ENCODE measurements at places on chromosomes 1 and 21.

GRCh38 chr1:40701684-40702083 lies 10.2 kb downstream of the NFYC start:
- DNase-seq = no peak

DNA sequence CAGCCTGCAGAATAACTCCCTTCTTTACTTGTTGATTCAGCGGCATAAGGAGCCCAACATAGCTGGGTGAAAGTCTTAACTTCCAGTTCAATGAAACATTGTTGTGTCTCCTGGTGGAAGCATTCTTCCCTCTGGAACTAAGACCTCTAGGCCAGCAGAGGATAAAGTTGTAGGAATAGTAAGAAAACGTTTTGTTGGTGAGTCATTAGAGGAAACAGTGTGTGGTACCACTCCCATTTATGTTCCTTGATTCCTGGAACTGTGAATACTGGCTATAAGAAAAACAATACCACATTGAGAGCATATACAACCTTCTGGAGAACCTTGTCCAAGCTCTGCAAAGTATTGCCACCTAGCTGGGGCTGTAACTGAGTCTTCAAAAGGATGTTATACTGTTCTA lies 737.4 kb upstream of the ZP4 start:
- DNase-seq = no peak

GRCh38 chr1:70656361-70656760 lies 245.3 kb downstream of the CTH start:
- DNase-seq = no peak

DNA sequence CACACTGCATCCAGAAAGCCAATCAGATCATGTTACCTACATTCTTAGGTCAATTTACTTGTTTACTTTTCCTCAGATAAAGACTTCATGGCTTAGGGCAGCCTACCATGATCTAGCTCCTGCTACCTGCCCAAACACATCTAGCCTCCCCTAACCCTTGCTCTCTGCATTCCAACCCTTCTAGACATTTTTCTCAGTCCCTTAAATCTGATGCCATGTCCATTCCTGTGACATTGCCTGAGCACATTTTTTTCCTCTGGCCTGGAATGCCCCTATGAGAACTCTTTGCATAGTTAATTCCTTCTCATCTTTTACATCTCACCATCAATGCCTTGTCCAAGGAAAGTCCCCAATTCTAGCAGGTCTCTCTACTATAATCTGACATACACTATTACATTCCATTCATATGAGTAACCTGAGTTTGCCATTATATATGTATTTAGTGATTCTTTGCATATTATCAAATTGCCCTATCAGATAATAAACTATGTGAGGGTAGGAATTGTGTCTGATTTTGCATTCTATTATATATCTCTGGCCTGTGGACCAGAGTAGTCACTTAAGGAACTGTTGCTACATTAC lies 166.9 kb downstream of the COL11A1 start:
- no peak for DNase-seq

DNA sequence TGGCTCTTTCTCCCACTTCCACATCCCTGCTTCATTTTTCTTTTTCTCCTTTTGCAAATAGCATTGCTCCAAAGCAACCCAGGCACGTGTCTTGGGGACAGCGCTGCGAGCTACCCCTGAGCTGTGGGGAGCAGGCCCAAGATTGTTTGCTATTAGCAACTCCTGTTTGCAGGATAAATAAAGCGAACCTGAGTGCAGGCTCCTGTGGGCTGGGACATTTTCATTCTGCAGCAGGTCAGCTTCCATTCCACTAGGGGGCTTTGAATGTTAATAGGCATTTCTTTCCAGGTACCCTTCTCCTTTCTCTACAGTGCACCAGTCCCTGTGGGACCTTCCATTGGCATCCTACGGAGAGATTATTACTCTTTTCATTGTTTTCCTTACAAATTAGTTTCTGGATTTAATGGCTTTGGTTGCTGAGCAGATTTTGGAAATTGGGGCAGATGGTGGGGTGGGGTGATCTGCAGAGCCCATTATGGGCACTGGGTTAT lies 54.0 kb downstream of the OLFML3 start:
- DNase-seq = peak; percentile 2

GRCh38 chr1:36420836-36421317 lies 23.2 kb upstream of the LSM10 start:
- DNase-seq = peak; percentile 90

DNA sequence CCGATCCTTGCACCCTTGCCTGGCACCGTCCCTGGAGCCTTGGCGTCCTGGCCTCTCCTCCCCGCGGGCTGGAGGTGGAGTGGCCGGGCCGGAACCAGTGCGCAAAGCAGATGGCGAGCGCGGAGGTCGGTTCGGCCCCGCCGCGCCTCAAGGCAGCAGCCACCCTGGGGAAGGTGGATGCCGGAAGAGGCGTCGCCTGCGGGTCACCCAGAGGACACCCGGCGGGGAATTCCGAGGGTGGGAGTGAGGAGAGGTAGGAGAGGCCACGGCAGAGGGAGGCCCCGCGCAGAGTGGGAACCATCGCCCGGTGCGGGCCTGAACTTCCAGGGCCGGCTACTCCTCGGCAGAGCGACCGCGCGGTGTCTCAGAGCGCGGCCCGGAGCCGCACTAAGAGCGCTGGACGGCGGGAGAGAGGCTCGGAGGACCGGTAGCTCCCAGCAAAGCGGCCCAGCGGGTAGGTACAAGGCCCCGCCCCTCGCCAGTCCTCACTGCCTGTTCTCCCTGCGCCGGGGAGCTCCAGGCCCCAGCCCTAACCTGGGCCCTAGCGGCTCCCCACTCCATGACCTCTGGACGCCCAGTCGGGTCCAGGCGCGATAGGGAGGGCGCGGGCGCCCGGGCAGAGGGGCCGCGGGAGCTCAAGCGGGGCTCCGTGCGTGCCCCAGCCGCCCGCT lies at the start of gene RNF207:
TSS of gene RNF207 (plus strand) at position 271 of the 671 bp plus-strand sequence. CDS start 417 bp downstream, outside the sequence.
- peak; percentile 49 for DNase-seq

DNA sequence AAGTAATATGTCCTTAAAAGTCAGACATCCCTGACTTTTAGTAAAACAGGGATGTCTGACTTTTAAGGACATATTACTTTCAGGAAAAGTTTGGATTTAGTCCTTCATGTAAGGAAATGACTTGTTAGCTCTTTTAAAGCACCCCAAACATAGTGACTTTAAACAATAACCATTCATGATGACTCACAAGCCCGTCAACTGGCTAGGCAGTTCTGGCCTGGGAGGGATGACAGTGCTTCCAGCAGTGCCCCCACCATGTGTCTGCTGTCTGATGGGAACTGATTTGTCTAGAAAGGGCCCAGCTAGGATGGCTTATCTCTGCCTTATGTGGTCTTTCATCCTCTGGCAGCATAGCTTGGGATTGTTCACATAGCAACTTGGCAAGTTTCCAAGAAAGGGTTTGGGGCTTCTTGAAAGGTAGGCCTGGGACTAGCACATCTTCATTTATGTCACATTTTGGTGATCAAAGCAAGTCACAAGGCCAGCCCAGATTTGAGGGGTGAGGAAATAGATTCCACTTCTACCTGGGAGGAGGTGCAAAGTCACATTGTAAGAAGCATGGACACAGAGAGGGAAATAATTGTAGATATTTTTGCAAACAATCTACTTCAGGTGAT lies 143.5 kb downstream of the C1orf94 start:
- no peak for DNase-seq

DNA sequence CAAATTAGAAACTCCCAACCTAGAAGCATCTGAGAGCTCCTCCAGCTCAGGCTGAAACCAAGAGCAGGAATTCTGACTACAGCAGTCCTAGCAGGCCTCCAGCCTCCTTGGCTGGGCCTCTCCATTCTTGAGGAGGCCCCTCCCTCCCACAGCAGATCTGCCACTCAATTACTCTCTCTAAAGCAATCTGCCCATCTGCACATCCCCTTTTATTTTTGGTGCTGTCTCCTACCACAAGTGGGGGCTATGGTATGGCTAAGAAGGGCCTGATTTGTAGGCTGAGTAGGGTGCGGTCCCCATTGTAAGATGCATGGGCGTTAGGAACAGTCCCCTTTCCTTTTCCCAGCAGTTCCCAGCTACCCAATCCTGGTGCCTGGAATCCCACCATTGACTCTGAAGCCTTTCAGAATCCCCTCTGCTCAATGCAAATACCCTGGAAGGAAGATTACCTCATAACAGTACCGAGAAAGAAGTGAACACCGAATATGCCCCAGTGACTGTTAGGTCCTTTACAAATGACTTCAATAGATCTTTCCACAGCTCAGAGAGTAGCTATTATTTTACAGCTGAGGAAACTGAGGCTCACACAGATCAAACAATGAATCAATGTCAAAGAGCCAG lies 11.6 kb upstream of the TTC39A start:
- no peak for DNase-seq

- no peak for DNase-seq
Observed at GRCh38 chr1:233549404-233549803, 64.5 kb upstream of the KCNK1 start.

DNA sequence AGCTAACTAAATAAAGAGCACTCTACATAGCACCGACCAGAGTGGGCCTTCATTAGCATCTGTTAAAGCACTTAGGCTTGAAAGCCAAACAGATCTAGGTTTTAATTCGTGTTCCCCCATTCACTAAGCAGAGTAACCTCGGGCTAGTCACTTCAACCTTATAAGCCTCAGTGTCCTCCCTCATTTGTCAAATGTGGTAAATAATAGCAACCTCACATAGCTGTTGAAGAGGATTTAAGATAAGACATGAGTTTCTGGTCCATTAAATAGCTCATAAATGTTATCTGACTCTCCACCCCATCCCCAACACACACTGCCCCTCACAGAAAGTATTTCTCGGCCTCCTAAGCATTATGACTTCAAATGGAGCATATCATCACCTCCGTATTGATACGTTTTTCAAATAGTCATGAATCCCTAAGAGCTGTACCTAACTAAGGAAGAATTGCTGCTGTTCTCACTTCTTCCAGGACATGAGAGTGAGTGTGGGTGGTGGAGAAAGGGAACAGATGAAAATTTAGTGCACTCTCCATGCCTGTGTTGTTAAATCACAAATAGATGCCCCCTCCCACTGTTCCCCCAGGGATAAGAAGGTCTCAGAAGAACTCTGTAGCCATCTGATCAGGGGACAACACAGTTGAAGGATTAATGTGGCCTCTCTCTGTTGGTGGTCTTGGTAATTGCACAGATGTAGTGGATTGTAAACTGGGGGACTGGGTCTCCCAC lies 47.6 kb downstream of the PLPP3 start:
- DNase-seq = no peak

DNA sequence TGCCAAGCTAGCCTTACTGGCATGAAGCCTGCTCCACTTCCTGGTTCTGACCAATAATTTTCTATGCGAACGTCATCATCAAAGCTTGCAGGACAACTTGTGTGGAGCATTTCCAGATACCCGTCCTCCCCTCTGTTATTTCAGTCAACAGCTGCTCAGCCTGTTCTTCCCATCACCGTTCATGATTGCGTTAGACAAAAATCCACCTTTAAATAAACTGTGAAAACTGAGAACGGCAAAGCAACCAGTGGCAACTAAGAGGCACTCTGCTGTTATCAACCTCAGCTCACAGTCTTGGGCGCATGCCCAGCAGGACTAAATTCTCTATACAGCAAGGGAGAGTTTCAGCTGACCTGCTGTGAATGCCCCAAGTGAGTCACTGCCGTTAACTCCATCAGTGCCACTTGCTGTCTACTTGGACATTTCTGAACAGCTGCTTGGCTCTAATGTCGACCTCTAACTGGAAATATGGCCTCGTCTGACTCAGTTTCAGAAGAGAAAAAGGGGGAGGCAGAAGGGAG lies 207.4 kb upstream of the RUNX1 start:
- DNase-seq = no peak

DNA sequence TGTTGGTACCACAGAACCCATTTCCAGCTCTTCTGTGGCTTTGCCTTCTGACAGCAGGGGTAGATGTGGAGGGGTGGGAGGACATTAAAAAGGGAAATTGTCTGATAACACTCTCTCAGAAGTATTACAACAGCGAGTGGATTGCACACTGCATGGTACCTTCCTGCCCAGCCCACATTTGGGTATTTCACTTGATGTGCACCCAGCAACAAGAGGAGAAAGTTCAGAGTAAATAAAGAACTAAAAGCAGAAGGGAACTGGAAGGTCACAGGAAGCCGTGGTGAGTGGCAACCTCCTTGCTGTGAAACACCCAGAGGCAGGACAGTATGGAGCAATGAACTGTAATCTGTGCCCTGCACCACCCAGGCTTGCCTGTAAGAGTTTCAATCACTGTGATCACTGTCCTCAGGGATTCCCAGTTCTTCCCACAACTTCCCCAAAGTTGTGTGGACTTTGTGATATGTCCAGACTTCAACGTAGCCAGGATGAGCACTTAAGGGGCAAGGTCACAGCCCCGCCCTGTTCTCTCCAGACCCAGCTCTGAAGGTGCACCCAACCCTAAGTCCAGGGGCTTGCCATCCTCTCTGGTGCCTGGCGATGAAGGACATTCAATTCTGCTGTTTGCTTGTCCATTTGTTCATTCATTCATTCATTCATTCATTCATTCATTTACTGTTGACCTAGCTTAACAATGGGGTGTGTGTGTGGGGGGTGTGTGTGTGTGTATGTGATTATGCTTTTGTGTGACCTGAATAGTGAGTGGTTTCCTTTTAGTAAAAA lies 18.7 kb upstream of the F5 start:
- peak; percentile 81 for DNase-seq

DNA sequence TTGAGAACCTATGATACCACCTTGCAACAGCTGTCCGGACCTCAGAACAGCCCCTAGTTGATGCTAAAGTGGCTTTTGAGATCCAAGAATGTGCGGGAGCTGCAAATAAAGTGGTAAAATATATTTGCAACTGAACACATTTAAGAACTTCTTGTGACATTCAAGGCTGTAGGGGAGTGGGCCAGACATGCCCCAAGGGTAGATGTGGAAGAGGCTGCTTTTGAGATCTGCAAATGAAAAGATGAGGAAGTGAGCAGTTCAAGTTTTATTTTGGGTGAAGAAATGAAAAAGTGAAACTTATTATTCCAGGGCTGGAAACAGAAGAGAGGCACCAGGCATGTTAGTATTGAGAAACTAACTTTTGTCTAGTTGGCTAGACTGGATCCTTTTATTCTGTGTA lies 359.5 kb upstream of the PLXNA2 start:
- DNase-seq = no peak

DNA sequence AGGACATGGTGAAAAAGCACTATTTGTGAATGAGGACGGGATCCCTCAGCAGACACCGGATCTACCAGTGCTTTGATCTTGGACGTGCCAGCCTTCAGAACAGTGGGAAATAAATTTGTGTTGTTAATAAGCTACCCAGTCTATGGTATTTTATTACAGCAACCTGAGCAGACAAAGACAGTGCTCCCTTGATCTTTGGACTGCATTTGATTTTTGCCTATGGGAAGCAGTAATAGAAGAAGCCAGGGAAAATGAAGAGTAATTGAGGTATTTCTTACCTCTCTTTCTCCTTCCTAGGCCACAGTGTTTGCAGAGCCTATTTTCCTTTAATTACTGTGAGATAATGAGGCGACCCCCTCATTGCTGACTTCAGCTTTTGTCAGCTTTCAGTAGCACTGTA lies 87.9 kb downstream of the PDE4B start:
- no peak for DNase-seq

DNA sequence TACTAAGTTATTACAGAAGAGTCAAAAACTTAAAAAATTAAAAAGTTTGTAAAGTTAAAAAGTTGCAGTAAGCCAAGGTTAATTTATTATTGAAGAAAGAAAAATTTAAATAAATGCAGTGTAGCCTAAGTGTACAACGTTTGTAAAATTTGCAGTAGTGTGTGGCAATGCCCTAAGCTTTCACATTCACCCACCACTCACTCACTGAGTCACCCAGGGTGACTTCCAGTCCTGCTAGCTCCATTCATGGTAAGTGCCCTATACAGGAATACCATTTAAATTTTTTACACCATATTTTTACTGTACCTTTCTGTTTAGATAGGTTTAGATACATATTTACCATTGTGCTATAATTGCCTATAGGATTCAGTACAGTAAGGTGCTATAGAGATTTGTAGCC lies 88.6 kb downstream of the CTH start:
- no peak for DNase-seq
